ENCODE measurements at places on chromosomes 5 and 9.
A peak's percentile ranks its signal among the peaks of the same experiment; 100 is the strongest.

DNA sequence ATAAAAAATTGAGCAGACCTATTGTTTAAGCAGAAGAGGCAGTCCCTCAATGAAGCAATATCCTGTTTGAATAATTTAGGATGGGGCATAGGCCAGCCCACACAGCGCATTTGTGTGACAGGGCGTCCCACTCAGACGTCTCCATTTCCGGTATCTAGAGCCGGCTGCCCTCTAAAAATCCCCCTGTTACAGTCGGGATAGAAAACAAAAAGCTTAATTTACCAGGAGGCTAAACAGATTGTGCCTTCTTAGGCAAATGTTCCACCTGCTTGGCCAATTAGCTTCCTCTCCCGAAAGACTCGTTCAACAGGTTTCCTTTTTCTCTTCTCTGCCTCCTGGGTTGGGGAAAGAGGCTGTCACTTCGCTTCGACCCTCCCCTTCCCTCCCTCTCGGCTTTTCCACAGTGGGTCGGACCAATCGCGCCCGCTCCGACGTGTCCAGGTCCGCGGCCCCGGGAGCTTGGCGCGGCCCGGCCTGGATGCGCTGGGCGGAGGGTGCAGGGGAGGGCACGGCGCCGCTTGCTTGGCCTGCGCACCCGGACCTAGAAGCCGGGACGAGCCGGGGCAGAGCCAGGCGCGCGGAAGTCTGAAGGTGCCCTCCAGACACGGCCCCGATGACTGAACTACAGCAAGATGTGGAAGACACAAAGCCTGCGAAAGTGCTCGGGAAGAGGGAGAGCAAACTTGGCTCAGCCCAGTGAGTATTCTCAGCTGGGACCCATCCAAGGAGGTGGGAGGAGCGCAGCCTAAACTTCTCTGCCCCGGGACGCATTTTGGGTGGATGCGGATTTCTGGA is at the start of gene GRAMD2B:
Gene GRAMD2B, plus strand, starts transcription at position 416 of the 795 bp plus-strand sequence. Its CDS starts 198 bp downstream, at position 614.
- peak; percentile 87 for DNase-seq

- DNase-seq: no peak
Measured at GRCh38 chr5:158200619-158201018, 341.7 kb upstream of the CLINT1 start.

- DNase-seq: no peak
Measured at GRCh38 chr5:136511046-136511445, 145.7 kb upstream of the TRPC7 start.

- DNase-seq: no peak
Measured at GRCh38 chr5:116880150-116880549, 305.5 kb upstream of the SEMA6A start.

DNA sequence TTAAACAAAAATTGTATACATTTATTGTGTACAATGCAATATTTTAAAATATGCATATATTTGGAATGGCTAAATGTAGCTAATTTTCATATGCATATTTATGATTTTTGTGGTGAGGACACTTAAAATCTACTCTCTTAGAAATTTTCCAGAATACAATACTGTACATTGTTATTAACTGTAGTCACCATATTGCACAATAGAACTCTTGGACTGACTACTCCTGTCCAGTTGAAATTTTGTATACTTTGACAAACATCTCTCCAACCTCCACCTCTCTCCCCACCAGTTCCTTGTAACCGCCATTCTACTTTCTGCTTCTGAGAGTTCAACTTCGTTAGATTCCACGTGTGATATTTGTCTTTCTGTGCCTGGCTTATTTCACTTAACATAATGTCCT is 49.2 kb upstream of the TAF11L2 start:
- no peak for DNase-seq

- peak; percentile 8 for DNase-seq
Measured at GRCh38 chr9:87276327-87276841, 221.3 kb upstream of the DAPK1 start.

GRCh38 chr9:13431222-13431536 is 151.7 kb upstream of the MPDZ start:
- no peak for DNase-seq

DNA sequence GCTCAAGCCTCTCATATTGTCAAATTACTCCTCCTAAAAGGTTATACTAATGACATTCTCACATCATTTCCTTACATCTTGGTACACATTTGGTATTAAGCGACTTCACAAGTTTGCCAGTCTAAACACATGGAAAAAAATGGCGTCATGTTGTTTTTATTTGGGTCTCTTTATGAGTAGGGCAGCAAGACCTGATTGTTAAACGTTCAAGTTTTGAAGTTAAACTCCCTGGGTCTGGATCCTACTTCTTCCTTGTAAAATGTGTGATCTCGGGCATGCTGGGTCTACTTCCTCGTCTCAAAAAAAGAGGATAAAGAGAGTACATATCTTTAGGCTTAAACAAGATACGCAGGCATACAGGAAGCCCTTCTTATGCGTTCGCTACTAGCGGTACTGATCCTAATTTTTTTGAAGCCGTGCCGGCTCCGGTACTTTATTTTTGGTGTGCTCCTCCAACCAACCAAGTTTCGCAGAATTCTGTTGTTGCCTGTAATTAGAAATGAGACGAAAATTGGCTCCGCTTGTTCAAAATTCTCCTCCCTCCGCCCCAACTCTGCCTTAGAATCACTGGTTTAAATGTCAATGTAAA is 596 bp upstream of the CDC37L1 start:
- peak; percentile 34 for DNase-seq

- no peak for DNase-seq
Measured at GRCh38 chr5:178221282-178221681, 11.3 kb downstream of the PHYKPL start.

GRCh38 chr5:79846198-79846521 is 144.9 kb downstream of the MTX3 start:
- no peak for DNase-seq

GRCh38 chr9:70444904-70445303 is 30.4 kb upstream of the KLF9 start:
- no peak for DNase-seq

DNA sequence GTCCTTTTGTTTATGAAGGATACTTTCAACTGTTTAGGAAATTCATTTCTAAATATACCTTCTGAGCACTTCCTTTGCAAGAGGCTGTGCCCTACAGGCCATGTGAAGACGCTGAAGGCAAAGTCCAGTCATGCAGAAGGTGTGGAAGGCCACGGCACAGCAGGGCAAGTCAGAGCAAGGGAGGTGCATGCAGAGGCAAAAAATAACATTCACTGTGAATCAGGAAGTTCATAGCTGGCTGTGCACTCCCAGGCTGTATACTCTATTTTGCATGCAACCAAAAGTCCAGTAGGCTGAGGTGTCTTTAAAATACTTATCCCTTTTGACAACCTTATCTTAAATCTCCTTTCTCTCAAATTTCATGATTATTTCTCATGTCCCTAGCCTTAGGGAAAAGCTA is 50.3 kb downstream of the GNAQ start:
- DNase-seq: peak; percentile 18

- no peak for DNase-seq
Measured at GRCh38 chr9:94057918-94058317, 26.3 kb upstream of the PTPDC1 start.

DNA sequence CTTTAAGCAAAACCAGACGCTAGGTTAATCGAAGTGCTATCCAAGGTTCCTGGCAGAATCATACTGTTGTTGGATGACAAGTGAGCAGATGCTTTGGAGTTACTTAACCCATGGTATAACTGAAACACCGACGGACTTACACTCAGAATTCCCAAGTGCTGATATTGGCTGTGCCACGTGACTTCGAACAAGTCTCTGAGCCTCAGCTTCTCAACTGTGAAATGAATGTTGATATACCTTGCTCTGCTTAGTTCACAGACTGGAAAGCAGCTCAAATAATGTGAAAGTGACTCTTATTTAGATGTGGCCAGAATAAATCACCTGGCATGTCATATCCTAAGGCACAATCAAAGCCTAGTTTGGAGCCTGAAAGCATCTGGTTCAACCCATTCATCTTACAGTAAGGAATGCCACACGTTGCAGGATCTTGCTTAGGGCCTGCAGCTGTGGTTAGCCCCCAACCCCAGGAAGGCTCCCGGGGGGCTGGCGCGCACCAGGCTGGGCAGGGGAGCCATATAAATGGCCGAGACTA is 759 bp downstream of the GEMIN5 start:
- no peak for DNase-seq

DNA sequence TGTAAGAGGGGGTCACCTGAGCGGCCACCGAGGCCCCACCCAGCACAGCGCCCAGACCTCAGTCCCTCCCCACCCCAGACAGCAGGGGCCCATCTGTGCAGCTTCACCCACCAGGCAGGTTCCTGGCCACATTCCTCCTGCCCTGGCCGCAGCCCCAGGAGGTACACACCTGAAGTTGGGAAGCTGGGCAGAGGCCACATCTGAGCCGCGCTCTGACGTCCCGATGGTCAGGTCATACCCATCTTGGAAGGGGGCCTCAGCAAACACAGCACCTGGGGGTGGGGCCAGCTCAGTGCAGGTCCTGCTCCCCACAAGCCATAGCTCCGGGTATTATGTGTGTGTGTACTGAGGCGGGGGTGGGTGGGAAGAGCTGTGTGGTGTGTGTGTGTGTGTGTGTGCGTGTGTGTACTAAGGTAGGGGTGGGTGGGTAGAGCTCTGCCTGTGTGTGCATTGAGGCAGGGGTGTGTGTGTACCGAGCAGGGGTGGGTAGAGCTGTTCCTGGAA is 5.6 kb downstream of the SPOUT1 start:
- no peak for DNase-seq

DNA sequence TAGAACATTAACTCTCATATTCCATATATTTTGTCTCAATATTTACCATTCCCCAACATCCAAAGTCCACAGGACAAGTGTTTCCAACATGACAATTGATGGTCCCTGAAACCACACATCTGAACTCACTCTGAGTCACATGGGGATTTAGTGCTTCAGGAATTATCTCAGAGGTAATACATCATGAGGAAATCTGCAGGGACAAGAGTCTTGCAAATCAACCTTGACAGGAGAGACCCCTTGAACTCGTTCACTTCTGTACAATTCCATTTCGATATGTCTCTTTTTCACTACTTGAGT is 119.7 kb upstream of the ABCA1 start:
- no peak for DNase-seq

DNA sequence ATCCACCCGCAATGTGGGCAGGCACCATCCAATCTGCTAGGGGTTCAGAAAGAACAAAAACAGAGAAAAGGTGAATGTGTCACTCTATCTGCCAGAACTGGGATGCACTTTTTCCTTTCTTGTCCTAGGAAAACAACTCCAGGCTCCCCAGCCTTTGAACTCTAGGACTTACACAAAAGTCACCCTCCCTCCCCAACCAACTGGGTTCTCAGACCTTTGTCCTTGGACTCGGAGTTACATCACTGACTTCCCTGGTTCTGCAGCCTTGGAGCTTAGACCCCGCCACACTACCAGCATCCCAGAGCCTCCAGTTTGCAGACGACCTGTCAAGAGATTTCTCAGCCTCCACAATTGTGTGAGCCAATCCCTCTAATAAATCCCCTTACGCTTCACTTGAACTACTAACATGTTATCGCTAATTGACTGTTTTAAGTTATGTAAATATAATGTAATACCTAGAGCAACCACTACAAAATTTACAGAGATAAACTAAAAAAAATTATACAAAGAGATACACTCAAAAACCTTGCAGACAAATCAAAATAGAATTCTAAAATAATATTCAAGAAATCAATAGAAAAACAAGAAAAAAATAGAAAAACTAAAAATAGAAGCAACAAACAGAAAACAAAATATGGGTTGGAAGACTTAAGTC is 5.3 kb upstream of the UBLCP1 start:
- no peak for DNase-seq

DNA sequence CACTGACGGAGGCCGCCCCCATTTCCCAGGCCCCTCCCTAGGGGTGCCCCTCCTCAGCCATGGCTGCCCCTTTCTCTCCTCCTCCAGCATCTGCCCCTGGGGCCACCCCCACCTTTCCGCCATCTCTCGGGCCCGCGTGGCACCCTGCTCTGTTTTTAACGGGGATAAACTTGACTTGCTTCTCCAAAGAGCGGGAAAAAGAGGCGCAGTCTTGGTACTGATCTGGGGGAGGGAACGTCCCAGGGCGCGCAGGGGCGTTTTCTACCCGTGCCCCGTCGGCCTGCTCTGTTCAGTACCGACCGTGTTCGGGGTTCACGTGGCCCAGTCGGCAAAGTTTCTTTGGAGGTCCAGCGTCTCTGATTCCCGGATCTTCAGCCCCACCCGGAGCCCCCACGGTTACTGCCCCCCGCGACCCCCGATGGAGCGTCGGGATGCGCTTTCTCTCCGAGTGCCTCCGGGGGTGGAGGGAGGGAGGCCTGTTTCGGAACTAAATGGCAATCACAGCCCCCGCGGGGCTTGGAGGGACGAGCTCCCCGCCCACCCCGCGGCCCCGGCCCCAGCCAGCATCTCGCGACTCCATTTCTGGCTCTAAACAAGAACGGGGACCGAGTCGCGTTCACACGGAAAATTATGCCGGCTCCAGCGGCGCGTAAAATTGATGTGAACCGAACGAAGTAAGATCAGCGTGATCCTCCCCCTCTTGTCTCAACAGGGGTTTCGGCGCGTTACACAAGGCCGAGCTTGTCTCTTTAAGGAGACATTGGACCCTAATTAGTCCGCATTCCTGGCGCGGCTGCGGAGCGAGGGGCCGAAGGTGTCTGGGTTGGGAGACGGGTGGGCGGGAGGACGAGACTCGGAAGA is 1.1 kb upstream of the TLE4 start:
- peak; percentile 62 for DNase-seq

- DNase-seq: no peak
Measured at GRCh38 chr9:105438141-105438806, 9.6 kb upstream of the FSD1L start.

- DNase-seq: no peak
Measured at GRCh38 chr5:4295663-4296339, 700.2 kb downstream of the IRX1 start.

DNA sequence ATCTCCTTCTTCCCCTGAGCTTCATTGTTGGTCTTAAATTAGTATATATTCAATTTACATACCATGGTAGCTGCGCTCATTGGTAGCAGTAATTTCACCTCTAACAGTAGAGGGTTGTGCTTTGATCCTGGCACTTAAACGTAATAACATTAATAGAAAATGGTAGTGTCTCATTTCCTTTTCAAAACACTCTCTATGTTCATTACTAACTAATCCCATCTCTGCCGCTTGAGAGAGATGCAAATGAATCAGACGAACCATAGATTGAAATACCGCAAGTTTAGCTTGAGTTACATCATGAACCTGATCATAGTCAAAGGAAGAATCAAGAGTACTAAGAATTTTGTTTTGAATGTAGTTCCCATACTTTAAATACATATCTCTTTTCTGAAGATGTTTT is 2.2 kb downstream of the THBS4 start:
- no peak for DNase-seq

DNA sequence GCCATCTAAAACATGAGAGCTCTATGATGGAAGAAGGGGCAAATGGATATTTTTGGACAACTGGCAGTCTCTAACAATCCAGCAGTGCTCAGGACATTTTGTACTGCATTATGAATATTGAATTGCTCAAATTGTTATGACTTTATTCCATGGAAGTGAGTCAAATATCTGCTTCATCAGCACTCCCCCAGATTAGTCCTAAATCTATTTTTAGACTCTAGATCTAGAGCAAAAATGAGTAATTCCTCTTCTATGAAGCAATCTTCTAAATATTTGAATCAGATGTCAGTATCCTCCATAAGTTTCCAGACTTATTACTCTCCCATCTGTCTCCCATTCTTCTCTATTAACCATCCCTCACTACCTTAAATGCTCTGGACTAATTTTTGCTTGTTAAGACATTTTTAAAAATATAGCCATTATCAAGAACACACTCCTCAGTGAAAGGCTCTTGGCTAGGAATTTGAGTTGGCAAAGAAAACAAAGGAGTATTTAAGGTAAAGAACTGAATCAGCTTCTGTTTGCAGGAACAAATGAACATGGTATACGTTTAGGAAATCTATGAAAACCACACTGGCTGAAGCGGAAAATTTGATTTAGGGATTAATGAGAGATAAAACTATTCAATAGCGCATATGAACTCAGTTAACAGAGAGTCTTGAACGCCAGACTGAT is 300.9 kb downstream of the MCTP1 start:
- no peak for DNase-seq
